Naive B cell (primary cell): ENCODE measurements at places on chromosomes 1 and 21. TPM values are rescaled to one million over a fixed set of nuclear protein-coding genes. Genes with fewer than 3 reads are reported as not detected.

CD244 gene
- polyA plus RNA-seq: not detected

MRPL37 gene
- 69.9 TPM for polyA plus RNA-seq

OR6N1 gene
- not detected for polyA plus RNA-seq

KRTAP19-3 gene
- not detected for polyA plus RNA-seq

ASTN1 gene
- not detected for polyA plus RNA-seq

DNA sequence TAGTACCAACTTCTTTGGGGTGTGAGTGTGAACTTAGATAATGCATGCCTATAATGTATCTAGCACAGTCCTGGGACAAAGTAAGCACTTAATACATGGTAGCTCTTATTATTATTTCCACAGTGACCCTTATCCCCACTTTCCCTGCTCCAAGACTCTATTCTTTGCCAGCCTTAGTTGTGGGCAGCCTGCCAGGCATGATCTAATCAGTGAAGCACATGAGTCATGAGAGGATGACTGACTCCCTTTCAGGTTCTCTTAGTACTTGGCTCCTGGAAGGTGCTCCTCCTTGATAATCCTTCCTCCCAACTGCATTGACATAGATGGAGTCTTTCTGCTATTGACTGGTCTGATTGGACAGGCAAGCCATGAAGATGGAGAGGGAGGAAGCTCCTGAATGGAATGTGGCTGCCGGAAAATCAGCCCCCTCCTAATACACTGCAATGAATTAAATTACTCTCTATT is 17.4 kb upstream of the GNG12 start:
- DNase-seq: no peak

- peak; percentile 73 for DNase-seq
Observed at GRCh38 chr21:35102488-35103371, 53.6 kb upstream of the RUNX1 start.

GRCh38 chr1:85661767-85662166 is 46.5 kb downstream of the ZNHIT6 start:
- DNase-seq: no peak

GRCh38 chr1:198253668-198254067 is 96.9 kb downstream of the NEK7 start:
- DNase-seq: peak; percentile 20

DNA sequence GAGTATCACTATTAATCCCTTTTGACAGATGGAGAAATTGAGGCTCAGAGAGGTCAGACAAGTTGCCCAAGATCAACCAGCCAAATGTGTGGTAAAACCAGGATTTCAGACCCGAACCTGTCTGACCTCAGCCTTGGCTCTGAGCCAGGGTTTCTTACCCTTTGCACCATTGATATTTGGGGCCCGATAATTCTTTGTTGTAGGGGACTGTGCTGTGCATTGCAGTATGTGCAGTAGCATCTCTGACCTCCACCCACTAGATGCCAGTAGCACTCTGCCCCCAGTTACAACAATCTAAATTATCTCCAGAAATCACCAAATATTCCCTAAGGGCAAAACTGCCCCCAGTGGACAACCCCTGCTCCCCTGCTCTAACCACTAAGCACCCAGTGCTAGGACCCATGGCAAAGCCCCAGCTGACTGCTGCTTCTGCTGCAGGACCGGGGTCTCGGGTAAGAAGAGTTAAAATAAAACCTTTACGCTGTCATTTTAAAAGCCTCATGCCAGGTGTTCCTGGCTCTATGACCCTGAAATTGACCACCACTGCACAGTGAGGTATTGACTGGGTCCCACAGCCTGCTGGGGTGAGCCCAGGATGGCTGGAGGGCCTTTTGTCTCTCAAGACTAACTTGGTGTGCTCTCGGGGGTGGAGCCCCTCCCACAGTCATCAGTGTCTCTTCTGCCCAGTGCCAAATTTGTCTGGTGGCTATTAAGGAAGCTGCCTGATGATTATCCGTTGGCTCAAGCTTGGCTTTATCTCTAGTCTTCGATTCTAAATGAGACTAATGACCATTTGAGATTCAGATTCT is 5.6 kb upstream of the MAN1C1 start:
- DNase-seq: no peak

GRCh38 chr1:170247751-170248521 is 102.2 kb downstream of the NTMT2 start:
- no peak for DNase-seq

DNA sequence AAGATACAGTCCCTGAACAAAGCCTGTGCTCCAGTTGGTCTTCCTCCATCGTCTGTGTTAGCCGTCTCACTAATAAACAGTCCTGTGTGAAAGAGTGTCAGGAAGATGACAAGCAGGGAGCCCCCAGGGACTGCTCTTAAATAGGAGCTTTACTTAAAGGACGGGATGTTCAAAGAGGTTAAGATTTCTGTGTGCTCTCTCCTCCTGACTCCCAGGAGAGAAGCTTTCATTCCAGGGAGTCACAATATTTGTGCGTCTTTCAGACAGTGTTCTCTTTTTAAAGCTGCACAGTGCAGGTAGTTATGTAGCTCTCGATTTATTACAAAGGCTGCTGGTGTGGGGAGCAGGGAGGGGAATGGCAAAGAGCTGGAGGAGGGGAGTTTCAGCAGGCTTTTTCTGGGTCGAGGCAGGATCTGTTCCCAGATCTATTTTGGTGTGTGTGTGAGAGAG is 43.5 kb downstream of the STYXL2 start:
- no peak for DNase-seq

DNA sequence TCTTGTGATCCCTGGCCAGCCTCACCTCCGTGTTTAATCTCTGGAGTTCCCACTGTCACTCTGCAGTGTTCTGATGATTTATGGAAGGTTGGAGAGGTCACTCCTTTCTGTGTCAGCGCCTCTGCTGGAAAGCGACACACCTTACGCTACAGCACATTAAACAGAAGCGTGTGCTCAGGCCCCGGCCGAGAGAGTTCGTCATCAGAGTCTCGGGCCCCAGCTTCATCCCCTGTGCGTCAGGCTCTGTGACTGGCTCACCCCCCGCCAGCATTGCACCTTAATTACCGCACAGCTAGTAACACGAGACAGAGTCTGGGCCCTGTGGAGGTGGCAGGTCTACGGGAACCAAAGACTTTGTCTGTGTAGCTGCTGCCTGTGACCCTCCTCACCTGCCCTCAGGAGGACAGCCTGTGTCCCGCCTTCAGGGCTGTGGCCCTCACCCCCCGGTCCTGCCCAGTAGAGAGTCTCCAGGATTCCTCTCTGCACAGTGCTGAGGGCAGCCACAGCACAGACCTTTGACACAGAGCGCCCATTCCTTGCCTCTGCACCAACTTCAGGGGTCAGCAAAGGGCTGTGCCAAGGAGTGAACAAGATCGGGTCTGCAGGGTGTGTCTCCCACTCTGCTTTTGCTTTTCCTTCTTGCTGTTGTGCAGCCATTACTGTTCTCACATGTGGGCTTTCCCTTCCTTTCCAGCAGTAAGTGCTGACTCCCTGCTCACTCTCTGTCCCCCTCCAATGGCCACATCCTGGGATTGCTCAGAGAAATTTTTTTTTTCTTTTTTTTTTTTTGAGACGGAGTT is 157.6 kb downstream of the PGBD5 start:
- DNase-seq: no peak

DNA sequence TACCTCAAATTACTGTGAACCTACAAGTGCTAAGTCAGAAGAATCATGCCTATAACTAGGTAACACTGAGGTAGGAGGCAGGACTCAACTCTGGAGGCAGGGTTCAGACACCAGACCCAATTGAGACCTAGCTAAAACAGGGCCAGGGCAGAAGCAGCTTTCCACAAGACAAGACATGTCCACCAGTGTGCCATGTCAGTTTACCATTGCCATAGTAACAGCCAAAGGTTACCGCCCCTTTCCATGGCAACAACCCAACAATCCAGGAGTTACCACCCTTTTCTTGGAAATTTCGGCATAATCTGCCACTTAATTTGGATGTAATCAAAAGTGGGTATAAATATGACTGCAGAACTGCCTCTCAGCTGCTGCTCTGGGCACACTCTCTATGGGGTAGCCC is 432.3 kb downstream of the DPYD start:
- no peak for DNase-seq
